Naive thymus-derived CD4-positive, alpha-beta T cell (primary cell): ENCODE measurements at places on chromosomes 11 and 22. TPM values are rescaled to one million over a fixed set of nuclear protein-coding genes. Genes with fewer than 3 reads are reported as not detected.

DNA sequence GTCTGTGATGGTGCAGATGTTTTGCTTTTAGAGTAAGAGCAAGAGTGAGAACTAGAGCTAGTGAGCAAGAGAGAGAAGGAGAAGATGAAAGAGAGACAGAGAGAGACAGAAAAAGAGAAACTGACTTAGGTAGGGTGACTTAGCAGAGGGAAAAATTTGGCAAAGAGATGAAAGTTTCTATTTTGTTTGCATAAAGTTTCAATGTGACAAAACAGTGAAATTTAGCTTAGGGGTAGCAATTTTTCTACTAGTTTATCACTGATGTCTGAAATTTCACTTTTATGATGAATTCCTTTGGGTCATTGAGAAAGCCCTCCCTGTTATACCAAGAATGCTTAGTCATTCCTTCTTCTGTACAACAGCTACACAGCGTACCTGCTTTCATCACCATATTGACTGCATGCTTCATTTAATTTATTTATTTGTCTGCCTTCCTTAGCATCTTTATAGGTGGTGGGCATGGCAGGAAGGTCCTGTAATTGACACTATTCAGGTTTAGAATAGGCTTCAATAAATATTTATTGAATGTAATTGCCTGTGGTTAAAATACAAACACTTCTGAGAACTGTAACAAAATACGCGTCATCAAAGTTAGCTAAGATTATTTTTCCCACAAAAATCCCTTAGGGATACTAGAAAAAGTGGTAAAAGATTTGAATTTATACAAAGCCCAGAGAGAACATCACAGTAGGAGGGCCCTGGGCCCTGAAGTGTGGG lies 19.9 kb upstream of the CTSC start:
- no peak for DNase-seq
- no peaks in the 10 kb centered on the region for H3K27me3 ChIP-seq
- no peak overlapping the region for H3K27ac ChIP-seq
- no peaks in the 10 kb centered on the region for H3K36me3 ChIP-seq
- peaks cover 16% of the 10 kb centered on the region for H3K4me1 ChIP-seq

- no peak for DNase-seq
- H3K4me3 ChIP-seq: no peak overlapping the region
- no peaks in the 10 kb centered on the region for H3K27me3 ChIP-seq
- no peaks in the 10 kb centered on the region for H3K36me3 ChIP-seq
These were observed 73.2 kb downstream of the DBX1 start for GRCh38 chr11:20087118-20087521.

GRCh38 chr11:112770033-112770432 lies 191.2 kb upstream of the NCAM1 start:
- no peak overlapping the region for H3K4me3 ChIP-seq
- no peaks in the 10 kb centered on the region for H3K4me1 ChIP-seq
- H3K36me3 ChIP-seq: no peaks in the 10 kb centered on the region
- no peak overlapping the region for H3K27ac ChIP-seq

- H3K36me3 ChIP-seq: no peaks in the 10 kb centered on the region
- H3K4me1 ChIP-seq: no peaks in the 10 kb centered on the region
- no peak overlapping the region for H3K4me3 ChIP-seq
These were observed 7.1 kb downstream of the ABCG4 start for GRCh38 chr11:119155733-119156492.

DNA sequence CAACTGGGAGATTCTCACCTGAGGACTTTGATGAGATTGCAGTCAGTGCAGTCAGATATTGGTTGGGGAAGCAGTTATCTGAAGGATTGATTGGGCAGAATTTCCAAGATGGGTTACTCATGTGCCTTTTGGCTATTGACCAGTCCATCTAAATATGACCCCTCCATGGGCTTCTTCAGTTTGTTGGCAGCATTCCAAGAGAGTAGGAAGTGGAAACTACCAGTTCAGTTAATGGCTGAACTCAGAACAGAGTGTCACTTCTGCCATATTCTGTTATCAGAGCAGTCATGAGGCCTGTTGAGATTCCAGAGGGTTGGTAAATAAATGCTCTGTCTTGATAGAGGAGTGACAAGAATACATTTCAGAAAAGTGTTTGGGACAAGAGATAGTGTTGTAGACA lies 71.0 kb downstream of the CYP2R1 start:
- H3K27ac ChIP-seq: no peak overlapping the region
- H3K4me1 ChIP-seq: no peaks in the 10 kb centered on the region
- no peak overlapping the region for H3K4me3 ChIP-seq
- no peaks in the 10 kb centered on the region for H3K36me3 ChIP-seq
- no peak for DNase-seq
- H3K27me3 ChIP-seq: no peaks in the 10 kb centered on the region

DNA sequence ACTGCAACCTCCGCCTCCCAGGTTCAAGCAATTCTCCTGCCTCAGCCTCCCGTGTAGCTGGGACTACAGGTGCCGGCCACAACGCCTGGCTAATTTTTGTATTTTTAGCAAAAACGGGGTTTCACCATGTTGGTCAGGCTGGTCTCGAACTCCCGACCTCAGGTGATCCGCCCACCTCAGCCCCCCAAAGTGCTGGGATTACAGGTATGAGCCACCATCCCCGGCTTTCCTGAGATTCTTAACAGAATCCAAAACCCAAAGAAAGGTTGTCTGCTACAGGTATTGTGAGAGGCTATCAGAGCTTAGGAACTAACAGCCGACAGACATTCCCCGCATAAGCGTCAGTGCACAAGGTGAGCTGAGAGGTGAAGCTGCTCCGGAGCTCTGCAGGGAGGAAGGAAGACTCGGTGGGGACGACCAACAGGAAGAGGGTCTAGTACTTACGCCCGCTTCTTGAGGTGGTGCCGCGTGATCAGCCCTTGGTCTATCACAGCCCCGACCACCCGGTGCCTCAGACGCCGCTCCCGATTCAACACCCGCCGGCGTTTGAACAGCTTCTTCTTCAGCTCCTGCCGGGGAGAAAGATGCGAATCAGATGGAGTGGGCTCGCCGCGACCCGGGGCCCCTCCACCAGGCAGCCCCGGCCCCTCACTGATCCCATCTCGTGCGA lies 470 bp downstream of the C11orf98 start:
- H3K4me1 ChIP-seq: peaks cover 21% of the 10 kb centered on the region
- peak overlapping the region; percentile 85 for H3K4me3 ChIP-seq

DNA sequence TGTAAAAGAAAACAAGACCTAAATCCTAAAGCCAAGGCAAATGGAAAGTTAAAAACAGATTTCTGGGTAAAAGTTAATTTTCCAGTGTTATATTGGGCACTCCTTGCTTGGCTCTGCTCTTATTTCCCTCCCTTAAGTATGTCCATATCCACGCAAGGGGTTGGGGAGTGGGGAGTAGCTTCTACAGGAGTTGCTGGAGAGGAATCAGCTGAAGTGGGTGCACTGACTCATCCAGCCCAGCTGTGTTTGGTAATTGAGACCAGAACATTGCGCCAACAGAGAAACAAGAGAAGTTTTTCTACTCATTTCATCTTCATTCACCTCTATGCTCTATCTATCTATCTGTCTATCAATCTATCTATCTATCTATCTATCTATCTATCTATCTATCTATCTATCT lies 298.4 kb upstream of the PDGFD start:
- no peak overlapping the region for H3K4me3 ChIP-seq
- H3K27me3 ChIP-seq: no peaks in the 10 kb centered on the region
- no peaks in the 10 kb centered on the region for H3K4me1 ChIP-seq
- DNase-seq: no peak
- H3K27ac ChIP-seq: no peak overlapping the region

- no peak within 1 kb of the TSS for H3K27ac ChIP-seq
- H3K4me3 ChIP-seq: no peak within 1 kb of the TSS
- H3K36me3 ChIP-seq: no peaks in the 10 kb centered on the region
These were observed at the start of gene BARX2 for GRCh38 chr11:129375751-129376657. TSS of gene BARX2 (plus strand) at chr11:129375848. CDS start at chr11:129376036, 188 bp downstream.

The PARVA gene
- 0.07 TPM in 1 of 2 replicates, not detected in the other for total RNA-seq

- H3K36me3 ChIP-seq: no peaks in the 10 kb centered on the region
- H3K4me3 ChIP-seq: no peak overlapping the region
- no peak overlapping the region for H3K27ac ChIP-seq
- no peaks in the 10 kb centered on the region for H3K4me1 ChIP-seq
- no peaks in the 10 kb centered on the region for H3K27me3 ChIP-seq
These were observed 388.3 kb downstream of the TENM4 start for GRCh38 chr11:79052544-79052943.

The CHRM1 gene
- total RNA-seq: not detected
